ENCODE measurements at places on chromosomes 2 and 18.

DNA sequence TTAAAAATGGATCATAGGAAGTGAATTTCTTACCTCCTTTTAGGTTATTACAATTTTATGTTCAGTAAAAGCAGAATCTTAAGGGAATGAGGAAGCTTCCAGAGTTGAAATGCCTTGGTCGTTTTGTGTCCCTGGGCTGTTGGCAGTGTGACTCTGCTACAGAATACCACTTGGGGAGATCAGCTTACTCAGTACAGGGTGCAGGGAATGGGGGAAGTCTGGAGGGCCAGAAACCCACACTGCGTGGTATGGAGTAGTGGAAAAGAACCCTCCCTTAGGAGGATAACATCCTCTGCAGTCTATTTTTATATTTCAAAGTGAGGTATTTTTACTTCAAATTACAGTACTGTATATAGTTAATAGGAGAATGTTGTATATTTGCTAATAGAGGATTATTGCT lies 51.1 kb downstream of the R3HDM1 start:
- DNase-seq, result no peak

- DNase-seq, result no peak
These were observed 56.6 kb downstream of the CLHC1 start for GRCh38 chr2:55175254-55176093.

DNA sequence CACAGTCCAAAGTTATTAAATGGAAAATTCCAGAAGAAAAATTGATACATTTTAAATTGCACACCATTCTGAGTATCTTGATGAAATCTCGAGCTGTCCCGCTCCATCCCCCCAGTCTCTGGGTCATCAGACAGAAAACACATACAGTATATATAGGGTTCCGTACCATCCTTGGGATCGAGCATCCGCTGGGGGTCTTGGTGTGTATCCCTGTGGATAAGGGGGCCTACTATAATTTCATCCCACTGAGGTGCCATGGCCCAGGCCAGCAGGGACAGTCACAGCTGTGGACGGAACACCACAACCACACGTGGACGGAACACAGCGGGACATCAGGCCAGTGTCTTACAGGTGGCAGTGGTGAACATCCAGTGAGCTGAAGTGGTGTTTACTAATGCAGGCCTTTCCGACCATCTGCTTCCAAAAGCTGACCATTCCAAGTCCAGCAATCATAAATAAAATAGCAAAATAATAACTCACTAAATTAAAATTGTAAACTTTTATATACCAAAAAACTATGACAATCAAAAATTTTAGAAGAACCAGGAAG lies 14.0 kb downstream of the TWIST2 start:
- DNase-seq, result no peak

GRCh38 chr2:216770717-216771116 lies 75.4 kb upstream of the IGFBP5 start:
- DNase-seq, result no peak

DNA sequence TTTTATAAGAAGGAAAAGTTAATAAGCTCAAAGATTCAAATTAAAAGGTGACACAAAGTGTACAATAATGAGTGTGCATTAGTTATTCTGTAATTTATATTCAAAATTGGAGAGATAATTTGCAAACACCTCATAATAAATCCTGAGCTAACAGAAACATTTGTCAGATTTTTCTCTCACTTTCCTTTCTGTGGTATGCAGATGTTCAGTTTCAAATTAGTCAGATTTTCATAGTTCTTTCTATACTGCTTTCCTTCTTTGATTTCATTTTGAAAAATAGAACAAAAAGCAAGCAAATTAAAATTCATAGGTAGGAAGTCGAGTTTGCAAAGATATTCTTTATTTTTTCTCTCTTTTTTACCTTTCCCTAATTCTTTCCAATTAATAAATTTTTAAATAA lies 1420.1 kb upstream of the NXPH2 start:
- DNase-seq, result no peak

Measured in activated CD8-positive, alpha-beta memory T cell treated with anti-CD3 and anti-CD28 coated beads for 24 hours (primary cell).